ENCODE measurements at places on chromosomes 7 and 10.

DNA sequence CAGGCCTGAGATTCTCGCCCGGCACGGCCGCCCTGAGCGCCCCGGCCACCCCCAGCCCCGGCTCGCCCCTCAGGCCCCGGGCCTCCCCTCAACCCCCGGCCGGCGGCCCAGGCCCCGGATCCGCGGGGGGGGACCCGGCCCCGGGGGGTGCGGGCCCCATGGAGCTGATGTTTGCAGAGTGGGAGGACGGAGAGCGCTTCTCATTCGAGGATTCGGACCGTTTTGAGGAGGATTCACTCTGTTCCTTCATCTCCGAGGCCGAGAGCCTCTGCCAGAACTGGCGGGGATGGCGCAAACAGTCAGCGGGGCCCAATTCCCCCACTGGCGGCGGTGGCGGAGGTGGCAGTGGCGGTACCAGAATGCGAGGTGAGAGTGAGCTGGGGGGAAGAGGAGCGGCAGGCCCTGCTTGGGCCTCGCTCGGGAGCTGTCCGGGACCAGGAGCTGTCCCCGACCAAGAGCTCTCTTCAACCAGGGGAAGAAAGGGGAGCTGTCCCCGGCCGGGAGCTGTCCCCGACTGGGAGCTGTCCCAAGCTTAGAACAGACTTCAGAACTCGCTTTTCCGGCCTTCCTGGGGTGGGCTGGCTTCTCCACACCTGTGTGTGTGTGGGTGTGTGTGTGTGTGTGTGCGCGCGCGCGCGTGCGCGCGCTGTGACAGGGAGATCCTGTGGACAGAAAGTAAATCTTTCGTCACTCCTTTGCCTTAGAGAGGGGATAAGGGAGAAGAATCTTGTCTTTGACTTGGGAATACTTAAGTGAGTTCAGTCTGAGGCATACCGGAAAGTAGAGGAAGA lies 510 bp downstream of the ZSWIM8 start:
- no peak for DNase-seq

DNA sequence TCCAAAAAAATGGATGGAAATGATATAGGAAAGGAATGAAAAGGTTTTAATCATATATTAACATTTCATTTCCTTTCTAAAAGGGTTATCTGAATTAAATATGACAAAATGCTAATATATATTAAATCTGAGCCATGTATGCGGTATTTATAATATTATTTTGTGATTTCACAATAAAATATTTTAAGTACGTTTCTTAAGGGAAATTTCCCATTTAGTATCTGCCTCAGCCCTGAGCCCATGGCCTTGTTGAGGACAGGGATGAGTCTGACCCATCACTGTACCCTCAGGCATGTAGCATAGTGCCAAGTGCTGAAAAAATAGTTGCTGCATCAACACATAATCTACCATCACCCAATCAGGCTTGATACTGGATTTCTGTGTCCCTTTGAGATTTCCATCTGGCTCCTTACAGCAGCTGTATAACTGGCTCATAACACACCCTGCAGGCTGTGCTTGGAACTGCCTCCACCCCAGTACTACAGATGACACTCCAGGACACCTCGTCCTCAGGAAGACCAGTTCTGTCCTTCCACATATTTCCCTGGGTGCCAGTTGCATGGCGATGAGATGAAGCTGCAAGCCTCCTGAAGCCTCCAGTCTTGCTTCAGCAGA lies 59.4 kb upstream of the ASAH2 start:
- DNase-seq, result no peak

DNA sequence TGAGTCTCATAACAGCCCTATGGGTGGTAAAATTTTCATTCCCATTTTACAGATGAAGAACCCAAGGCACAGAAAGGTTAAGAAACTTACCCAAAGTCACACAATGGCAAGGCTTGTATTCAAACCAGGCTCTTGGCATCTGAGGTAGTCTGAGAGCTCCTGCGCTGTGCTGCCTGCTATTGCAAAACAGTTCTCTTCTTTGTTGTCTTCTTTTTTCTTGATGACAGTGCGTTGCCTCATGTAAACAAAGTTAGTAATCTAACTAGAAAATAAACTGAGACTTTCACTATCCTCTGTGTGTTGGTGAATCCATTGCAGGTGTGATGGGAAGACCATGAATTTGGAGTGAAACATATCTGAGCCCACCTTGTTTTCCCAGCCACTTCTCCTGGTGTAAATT lies 240.8 kb downstream of the PTEN start:
- no peak for DNase-seq

GRCh38 chr10:15426558-15426957 lies 55.5 kb upstream of the FAM171A1 start:
- no peak for DNase-seq

GRCh38 chr7:121436688-121437087 lies 40.6 kb upstream of the FAM3C start:
- no peak for DNase-seq

DNA sequence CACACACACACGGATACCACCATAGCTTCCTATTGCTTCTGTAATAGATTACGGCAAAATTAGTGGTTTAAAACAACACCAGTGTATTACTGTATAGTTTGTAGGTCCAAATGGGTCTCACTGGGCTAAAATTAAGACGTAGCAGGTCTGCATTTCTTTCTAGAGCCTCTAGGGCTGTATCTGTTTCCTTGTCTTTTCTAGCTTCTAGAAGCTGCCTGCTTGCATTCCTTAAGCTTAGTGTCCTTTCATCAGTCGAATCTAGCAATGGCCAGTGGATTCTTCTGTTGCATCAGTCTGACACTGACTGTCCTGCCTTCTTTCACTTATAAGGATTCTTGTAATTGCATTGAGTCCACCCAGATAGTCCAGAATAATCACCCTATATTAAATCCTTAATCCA lies 882.3 kb downstream of the PCDH15 start:
- DNase-seq, result no peak

GRCh38 chr10:108241166-108241565 lies 1076.7 kb upstream of the SORCS1 start:
- no peak for DNase-seq

- DNase-seq, result no peak
Measured at GRCh38 chr10:78310481-78311080, 276.9 kb downstream of the RPS24 start.

GRCh38 chr7:138033241-138033640 lies 31.4 kb upstream of the CREB3L2 start:
- no peak for DNase-seq
